ENCODE measurements at places on chromosomes 16 and 17.

- no peak for DNase-seq
These were observed 18.5 kb downstream of the NPRL3 start for GRCh38 chr16:119835-120491.

DNA sequence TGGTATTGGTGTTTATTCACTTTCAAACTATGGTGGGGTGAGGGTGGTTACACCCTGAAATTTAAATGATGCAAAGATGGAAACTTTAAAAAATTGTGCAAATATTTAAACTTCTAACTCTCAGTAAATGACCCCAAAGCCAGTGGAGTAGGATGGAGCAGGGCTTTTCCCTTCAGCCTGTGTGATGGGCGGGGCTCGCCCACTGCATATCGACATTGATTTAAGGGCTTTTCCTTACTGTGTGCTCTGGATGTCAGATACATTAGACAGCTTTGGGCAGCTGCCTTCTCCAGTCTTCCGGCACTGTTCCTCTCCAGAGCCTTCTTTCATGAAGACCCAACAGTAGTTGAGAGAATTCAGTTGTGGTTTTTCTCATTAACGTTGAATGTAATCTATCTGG lies 99.9 kb downstream of the SPECC1 start:
- no peak for DNase-seq

- no peak for DNase-seq
These were observed 9.0 kb upstream of the C16orf95 start for GRCh38 chr16:87326151-87326571.

GRCh38 chr17:7413346-7413985 lies 5.8 kb downstream of the NLGN2 start:
- no peak for DNase-seq

- no peak for DNase-seq
These were observed 785 bp downstream of the UBALD1 start for GRCh38 chr16:4613636-4614570.

- DNase-seq = no peak
These were observed 952.6 kb upstream of the SOX9 start for GRCh38 chr17:71168053-71168741.

GRCh38 chr17:82103553-82104451 lies 5.8 kb upstream of the FASN start:
- no peak for DNase-seq

All from GM04504 (cell line).